ENCODE measurements at places on chromosomes 11 and 22. TPM values are rescaled to one million over a fixed set of nuclear protein-coding genes. Genes with fewer than 3 reads are reported as not detected.

HEPHL1 gene
- polyA plus RNA-seq, result not detected

CD6 gene
- not detected for polyA plus RNA-seq

DNA sequence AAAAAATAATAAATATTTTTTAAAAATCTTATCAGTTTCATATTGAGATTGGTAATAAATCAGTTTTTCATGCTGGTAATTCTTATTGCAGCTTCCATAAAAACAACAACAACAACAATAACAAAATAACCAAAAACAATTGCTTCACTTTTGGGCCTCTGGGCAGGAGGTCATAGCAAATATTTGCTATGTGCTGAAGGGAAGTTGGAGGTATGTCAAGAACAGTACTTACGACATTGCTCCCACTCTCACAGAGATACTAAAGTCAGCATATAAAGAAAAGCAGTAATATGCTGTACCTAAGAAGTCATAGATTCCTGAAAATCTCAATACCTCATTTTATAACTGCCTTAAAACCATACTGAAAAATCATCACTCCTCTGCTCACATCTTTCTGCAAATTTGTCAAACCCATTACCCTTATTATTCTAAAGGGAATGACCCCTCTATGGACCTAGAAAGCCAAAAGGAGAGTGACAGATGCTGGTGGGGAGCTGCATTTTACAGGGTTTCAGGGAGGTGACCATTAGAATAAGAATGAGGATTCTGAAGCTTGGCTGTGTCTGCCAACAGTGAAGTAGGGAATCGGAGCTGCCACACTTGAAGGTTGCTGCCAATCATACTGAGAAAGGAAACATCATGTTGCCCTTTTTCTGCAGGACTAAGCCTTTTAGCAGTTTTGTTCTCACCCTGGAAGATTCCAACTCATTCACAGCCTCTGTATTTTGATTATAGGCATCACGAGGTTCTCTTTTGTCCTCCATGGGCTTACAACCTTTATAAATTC, 742.9 kb downstream of the LRRC4C start:
- no peak for DNase-seq

- DNase-seq, result no peak
Observed at GRCh38 chr11:34300026-34300925, 57.5 kb downstream of the ABTB2 start.

- no peak for DNase-seq
Observed at GRCh38 chr22:48567213-48567975, 1260.3 kb downstream of the BRD1 start.

- no peak for DNase-seq
Observed at GRCh38 chr22:38431266-38432010, 23.6 kb downstream of the KCNJ4 start.

FAM227A gene
- polyA plus RNA-seq, result 1.0 TPM

DERL3 gene
- polyA plus RNA-seq, result 0.47 TPM

- DNase-seq, result no peak
Observed at GRCh38 chr11:43578346-43579170, 102.0 kb upstream of the HSD17B12 start.

DNA sequence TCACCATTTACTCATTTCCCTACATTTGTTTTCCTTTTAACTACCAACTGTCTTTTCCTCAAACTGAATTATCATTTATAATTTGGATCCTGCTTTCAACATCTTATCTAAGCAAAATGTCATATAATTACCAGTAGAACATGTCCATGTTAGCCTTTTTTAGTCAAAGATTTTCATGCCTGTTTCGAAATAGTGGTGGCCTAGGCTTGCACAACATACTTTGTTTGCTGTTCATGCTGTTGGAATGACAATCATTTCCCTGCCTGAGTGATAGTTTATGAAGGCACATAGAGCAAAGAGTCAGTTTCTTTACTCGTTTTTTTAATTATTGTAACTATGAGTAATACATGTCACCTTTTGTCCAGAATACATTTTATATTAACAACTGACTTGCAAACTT, 144.3 kb upstream of the ANO3 start:
- peak; percentile 54 for DNase-seq

- DNase-seq, result no peak
Observed at GRCh38 chr11:109435121-109435742, 13.2 kb downstream of the C11orf87 start.

- DNase-seq, result no peak
Observed at GRCh38 chr22:27462190-27462589, 339.4 kb downstream of the MN1 start.

MYOD1 gene
- polyA plus RNA-seq, result not detected

DNA sequence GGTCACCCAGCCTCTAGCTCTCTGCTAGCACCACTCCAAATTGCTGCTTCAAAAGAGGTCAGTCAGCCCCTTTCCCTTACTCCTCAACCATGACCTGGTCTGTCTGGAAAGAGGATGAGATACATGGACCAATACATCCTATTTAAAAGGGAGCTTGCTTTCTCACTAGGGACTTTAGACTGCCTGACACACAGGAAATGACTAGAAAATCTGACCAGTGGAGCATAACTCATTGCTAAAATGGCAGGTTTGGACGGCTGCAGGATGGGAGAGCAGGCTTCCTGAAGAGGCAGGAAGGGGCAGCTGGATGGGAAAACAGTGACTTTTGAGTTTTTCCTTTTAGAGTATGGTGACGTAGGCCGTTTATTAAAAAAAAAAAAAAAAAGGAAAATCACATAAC, 25.3 kb downstream of the STIM1 start:
- no peak for DNase-seq

PTH gene
- polyA plus RNA-seq, result not detected

DNA sequence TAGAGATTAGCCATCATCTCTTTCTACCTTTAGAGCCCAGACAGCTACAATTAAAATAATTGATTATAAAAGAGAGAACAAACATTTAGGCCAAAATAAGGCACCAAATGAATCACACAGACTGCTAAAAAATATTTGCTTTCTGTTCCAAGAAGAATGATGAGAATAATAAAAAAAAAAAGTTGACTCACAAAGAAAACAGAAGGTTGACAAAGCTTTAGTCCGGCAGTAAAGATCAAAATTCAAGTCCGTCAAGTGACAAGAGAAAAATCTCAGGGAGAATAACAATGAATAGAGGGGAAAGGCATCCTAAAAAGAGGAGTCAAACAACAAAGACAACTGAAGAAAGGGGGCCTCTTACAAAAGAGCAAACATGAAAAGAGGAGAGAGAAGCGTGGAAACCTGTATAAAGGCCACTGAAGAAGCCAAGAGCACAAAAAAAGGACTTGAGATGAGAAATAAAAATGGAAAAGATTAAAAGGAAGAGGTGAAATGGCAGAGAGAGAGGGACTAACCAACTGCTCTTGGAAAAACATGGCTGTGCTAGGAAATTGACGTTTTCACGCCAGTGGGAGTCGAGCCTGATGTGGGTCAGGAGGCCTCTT, 910.2 kb downstream of the OPCML start:
- DNase-seq, result no peak

OR52J3 gene
- not detected for polyA plus RNA-seq

GRCh38 chr22:18909556-18909955, 3.4 kb downstream of the DGCR6 start:
- no peak for DNase-seq

DNA sequence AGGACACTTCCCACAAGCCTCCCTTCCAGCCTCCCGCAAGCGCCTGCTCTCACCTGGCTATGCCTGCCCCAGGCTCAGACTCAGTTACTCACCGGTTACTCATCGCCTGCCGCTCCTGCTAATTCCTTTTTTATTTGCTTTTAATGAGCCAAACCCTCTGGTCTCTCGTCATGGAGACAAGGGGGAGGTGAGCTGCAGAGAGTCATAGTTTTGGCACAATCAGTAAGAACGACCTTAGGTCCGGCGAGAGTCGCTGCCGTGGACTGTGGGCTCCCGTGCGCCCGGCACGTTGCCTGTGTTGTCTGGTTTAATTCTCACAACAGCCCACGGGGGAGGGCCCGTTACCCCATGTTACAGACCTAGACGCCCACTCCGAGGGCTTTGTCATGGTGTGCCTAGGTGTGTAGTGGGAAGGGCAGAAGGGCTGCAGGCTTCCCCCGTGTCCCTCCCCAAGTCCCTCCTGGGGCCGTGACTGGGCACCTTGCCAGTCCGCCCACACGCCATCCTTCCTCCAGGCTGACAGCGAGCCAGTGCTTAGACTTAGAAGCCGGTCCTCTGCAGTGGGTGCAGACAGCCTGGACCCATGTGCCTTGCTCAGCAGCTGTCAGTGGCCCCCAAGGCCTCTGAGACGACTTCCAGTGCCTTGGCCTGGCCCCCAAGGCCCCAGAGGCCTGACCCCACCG, 42.2 kb downstream of the WNT7B start:
- DNase-seq, result peak; percentile 74

GRCh38 chr22:45418056-45418769, 4.7 kb downstream of the RIBC2 start:
- DNase-seq, result no peak

SLC17A6 gene
- not detected for polyA plus RNA-seq

SLC22A12 gene
- not detected for polyA plus RNA-seq

HBB gene
- not detected for polyA plus RNA-seq

GRCh38 chr22:30245985-30246813, at the start of gene LIF:
Gene LIF, minus strand, starts transcription at chr22:30246759. Its CDS starts 64 bp downstream, at chr22:30246695.
- no peak for DNase-seq

- DNase-seq, result no peak
Observed at GRCh38 chr11:130817330-130817944, 98.8 kb downstream of the SNX19 start.

GRCh38 chr22:28231441-28231840, 312.4 kb upstream of the PITPNB start:
- DNase-seq, result no peak

GRCh38 chr22:37804352-37804880, 3.3 kb upstream of the GCAT start:
- no peak for DNase-seq

DNA sequence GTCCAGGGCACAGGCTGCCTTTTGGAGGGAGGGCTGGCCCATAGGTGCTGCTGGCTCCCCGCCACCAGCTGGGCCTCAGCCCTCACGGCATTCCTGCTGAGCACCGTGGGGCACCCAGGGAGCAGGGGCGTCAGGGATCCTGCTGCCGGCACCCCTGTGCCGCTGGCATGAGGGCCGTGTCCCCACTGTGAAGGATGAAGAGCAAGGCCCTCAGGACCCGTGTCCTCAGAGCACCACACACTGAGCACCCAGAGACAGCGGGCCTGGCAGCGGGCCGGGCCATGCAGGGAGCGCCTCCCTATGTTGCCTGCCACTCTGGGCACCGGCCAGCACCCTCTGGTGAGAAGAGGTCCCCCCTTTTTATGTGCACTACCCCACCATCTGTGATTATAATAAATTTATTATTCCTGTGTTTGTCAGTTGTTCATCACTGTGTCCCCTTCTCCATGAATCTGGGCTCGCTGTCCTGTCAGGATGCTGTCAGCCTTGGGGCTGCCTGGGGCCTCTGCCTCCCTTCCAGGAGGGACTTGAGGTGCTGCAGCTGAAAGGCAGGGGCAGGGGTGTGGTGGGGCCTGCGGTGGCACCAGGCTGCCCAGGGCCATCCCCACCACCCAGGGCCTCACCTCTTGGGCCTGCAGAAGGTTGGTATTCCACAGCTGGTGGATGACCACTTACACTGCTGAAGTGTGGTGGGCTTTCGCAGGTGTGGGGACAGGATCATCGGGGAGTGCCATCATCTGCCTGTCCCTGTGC, 80.0 kb downstream of the MED15 start:
- no peak for DNase-seq

DNA sequence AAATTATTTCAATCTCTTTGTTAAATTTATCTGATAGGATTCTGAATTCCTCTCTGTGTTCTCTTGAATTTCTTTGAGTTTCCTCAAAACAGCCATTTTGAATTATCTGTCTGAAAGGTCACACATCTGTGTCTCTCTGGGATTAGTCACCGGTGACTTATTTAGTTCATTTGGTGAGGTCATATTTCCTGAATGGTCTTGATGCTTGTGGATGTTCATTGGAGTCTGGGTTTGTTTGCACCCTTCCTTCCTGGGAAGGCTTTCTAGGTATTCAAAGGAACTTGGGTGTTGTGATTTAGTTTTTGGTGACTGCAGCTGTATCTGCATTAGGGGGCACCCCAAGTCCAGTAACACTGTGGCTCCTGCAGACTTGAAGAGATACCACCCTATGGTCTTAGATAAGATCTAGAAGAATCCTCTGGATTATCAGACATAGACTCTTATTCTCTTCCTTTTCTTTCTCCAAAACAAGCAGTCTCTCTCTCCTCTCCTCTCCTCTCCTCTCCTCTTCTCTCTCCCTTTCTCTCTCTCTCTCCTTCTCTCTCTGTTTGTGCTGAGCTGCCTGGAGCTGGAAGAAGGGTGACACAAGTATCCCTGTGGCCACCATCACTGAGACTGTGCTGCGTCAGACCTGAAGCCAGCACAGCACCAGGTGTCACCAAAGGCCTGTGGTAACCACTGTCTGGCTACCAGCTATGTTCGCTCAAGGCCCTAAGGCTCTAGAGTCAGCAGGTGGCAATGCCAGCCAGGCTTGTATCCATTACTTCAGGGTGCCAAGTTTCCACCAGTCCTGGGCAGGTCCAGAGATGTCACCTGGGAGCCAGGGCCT, 3.3 kb upstream of the HEPN1 start:
- no peak for DNase-seq

GRCh38 chr11:86737737-86738136, 62.6 kb upstream of the PRSS23 start:
- no peak for DNase-seq

DNA sequence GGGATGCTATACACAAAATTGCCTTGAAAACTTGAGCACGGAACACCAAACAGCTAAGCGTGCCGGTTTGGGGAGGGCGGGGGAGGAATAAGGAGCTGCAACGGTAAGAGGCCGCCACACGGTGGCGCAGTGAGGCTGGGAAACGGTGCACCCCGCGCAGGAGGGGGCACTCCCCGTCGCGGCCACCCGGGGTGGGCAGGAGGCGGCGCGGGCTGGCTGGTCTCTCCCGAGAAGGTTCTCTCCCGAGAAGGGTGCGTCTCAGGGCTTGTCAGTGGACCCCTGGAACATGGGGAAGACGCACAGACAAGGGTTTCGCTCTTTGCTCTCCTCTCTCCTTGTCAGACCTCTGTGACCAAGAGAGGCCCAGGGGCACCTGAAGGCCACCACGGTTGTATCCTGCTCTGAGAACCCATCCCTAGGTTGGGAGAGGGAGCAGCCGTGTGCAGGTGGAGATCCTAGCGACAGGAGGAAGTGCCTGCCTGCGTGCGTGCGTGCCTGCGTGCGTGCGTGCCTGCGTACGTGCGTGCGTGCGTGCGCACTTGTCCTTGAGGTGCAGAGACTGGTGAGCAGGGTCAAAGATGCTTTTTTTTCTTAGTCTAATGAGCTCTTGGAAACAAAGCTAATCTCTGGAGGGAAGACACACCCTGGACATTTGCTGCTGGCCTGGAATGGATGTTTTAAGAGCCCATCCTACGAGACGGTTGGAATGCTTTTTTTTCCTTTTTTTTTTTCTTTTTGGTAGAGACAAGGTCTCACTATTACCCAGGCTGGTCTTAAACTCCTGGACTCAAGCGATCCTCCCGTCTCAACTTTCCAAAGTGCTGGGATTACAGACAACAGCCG, 18.1 kb upstream of the JAM3 start:
- no peak for DNase-seq

Data from BJ (cell line).